GM10248 (cell line): ENCODE measurements at places on chromosomes 4 and X.
A peak's percentile ranks its signal among the peaks of the same experiment; 100 is the strongest.

GRCh38 chr4:137032222-137032621 is 500.1 kb downstream of the PCDH18 start:
- no peak for DNase-seq

- no peak for DNase-seq
These were observed 245.5 kb downstream of the BANK1 start for GRCh38 chr4:102036016-102036415.

DNA sequence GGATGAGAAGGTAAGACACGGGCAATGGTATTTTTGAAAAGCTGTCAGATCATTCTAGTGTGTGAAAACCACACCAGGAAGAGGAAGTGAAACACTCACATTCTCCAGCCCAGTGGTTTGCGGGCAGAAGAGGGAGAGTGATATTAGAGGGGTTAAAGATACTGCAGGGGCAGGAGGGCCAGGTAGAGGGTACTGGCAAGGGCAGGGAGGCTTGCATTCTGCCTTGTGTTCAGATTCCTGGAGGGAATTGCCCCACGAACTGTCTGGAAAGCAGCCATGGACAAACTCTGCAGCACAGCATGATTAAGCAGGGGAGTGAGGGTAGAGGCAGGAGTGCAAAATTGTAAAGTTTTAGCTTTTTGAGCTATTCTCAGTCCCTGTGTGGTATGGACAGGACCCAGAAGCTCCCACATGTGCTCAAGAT is 30.9 kb downstream of the NIPAL1 start:
- peak; percentile 67 for DNase-seq

DNA sequence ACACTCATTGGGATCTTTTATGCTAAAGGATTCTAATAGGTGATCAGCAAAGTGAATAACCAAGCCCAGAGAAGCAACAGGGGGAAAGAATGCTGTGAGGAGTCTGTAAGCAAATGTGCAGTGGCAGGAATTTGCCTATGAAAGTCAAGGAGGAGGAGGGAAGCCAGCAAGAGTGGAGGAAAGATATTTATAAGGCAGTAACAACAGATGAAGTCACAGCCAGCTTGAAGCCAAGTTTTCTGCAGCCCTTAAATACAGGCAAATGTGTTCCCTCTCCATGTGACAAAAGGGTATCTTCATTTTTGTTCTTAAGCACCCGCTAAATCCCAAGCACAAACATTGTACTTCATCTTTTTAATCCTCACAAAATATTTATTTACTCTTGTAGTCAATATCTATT is 275.0 kb upstream of the CLNK start:
- DNase-seq = no peak

- DNase-seq = no peak
These were observed 29.4 kb downstream of the SASH3 start for GRCh38 chrX:129808829-129809796.

- DNase-seq = no peak
These were observed 139.4 kb upstream of the BOD1L1 start for GRCh38 chr4:13766761-13767540.

DNA sequence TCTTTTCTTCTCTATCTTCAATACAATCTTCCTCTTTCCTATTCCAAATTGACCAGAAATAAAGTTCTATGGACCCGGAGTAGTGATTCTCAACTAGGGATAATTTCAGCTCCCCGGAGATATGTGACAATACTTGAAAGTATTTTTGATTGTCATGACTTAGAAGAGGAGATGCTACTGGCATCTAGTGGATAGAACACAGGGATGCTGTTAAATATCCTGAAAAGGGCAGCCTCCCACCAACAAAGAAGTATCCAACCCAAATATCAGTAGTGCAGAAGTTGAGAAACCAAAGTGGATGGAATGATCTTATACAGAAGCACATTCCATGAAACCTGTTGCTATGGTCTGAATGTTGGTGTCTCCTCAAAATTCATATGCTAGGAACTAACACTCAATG is 65.7 kb upstream of the NDST3 start:
- DNase-seq = no peak

DNA sequence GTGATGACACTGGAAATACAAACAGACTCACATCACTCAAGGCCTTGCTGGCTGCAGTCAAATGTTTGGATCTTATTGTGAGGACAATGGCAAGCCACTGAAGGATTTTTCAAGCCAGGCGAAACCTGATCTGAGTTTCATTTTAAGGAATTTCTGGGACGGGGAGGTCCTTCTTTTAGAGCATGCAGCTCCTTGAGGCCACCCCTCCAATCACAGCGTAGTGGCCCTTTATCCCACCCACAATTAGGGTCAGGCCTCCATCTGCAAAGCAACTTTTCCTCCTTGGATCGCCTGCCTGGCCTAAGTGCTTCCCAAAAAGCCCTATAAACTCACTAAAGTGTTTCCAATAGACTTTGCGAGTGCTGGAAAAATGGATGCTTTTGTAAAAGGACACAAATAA is 115.5 kb downstream of the EFHC2 start:
- DNase-seq = no peak

DNA sequence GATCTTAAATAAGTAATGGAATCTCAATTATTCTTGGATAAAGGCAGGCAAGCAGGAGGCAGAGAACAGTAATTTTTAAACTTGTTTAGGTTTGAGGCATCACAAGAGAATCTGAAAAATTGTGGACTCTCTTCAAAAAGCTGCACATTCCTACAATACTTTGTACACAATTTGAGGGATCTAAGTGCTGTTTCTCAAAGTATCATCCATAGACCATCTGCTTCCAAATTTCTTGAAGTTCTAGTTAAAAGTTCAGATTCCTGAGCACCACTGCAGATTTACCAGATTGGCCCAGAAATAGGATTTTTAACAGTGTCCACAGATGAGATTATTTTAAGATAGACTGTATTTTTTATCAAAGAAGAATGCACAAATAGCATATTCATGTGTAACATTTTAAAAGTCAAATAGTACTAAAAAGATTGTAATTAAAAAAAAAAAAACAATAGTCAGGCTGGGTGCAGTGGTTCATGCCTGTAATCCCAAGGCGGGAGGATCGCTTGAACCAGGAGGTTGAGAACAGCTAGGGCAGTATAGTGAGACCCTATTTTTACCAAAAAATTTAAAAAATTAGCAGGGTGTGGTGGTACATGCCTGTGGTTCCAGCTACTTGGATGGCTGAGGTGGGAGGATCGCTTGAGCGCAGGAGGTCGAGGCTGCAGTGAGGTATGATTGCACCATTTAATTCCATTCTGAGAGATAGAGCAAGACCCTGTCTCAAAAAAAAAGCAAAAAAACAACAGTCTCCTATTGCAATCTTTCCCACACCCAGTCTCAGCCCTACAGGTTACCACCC is 14.2 kb upstream of the FNIP2 start:
- no peak for DNase-seq

DNA sequence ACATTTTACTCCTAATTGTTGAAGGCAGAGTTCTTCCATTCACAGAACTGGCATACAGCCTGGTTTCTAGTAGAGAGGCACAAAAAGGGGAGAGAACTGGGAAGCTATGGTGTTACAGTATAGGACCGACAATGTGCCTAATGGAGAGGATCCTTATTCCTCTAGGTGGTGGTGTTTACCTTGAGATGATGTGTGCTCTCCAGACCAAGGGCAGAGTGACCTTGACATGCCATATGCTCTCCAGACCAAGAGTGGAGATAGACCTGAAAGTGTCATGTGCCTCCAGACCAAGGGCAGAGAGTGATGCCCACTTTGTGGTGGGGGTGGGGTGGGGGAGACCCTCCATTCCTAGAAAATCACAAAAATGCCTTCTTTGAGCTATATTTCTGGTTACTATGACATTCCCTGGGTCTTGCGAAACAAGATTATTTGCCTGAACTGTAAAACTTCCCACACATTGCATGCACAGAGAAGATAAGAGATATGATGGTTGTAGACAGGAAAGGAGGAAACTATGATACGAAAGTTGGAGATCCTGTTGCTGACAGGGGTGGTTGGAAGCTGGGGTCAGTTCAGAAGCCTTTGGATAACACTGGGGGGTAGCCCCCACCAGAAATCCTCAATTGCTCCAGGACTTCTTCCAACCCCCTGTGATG is 119.7 kb downstream of the TEX13C start:
- DNase-seq = no peak

DNA sequence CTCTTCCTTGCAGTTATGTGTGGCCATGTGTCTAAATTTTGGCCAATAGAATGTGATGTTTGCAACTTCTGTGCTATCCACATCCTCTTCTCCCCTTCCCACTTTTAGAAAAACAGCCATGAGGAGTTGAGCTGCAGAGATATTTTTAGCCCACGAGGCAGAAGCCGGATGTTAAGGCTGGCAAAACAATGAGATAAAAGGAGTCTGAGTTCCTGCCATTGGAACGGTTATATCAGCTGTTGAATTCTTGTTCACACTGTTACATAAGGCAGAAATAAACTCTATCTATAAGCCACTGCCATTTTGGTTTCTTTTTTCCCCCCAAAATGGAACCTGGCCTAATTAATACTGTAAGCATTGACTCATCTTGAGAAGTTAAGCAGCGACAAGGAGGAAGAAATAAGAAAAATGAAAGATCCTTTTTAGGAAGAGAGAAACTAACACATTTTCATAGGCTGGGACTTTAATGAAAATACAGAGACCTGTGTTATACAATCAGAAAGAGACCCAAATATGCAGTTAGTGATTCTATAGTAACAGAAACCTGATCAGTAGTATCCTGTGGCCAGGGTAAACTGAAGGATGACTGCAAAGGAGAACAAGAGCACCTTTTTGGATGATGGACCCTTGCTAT is 200.5 kb downstream of the INPP4B start:
- no peak for DNase-seq

DNA sequence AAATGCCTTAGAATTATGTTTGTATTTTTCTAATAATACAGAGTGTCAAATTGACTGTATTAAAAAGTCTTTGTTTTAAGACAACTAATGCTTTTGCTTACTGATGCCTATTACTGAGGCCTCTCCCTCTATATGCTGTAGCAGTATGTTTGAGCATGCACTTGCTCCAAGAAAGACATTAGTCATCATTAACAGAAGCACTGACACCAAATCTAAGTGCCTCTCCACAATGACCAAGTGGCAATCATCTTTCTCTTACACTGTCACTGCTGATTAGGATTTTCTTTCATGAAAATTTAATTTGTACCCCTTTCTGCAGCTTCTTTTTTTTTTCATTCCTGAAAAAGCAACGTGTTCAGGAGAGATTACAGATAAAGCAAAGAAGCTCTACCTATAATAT is 11.1 kb upstream of the MAB21L2 start:
- DNase-seq = no peak

DNA sequence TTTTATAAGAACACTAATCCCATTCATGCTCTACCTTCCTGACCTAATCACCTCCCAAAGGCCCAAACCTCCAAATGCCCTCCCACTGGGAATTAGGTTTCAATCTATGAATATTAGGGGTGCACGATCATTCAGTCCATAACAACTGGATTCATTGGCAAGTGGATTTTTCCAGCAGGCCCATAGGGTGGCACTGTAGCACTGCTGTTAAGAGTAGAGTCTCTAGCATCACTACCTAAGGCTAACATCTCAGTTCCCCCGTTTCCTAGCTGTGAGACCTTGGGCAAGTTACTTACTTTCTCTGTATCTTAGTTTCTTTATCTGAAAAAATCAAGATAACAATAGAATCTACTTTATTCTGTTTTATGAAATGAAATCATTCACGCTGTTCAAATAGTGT is 315.8 kb downstream of the STIM2 start:
- DNase-seq = no peak

DNA sequence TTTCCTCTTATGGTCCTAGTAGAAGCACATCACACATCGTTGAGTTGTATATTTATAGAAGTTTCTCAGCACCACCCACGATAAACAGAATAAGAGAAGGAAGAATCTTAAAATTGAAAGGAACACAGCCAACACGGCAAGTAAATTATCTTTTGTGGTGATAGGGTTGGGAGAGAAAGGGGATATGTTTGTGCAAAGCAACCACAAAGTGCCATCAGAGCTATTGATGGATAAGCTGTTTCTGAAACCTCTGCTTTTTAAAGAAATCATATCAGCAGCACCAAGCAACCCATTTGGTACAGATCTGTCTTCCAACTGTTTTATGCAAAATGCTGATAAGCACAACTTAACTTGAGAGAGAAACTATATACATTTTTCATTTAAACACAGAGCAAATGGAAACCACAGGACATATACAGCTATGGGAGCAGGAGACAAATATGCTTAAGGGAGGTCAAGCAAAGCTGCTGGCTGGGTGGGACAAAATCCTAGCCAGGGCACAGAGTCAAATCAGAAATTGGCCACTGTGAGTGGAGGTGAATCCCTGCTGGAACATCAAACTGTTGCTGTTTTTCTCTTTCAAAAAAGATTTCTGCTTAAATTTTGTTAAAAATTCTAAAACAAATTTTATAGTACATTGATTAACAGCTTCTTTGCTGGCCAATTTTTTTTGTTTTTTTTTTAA is 194.0 kb upstream of the HHIP start:
- no peak for DNase-seq

DNA sequence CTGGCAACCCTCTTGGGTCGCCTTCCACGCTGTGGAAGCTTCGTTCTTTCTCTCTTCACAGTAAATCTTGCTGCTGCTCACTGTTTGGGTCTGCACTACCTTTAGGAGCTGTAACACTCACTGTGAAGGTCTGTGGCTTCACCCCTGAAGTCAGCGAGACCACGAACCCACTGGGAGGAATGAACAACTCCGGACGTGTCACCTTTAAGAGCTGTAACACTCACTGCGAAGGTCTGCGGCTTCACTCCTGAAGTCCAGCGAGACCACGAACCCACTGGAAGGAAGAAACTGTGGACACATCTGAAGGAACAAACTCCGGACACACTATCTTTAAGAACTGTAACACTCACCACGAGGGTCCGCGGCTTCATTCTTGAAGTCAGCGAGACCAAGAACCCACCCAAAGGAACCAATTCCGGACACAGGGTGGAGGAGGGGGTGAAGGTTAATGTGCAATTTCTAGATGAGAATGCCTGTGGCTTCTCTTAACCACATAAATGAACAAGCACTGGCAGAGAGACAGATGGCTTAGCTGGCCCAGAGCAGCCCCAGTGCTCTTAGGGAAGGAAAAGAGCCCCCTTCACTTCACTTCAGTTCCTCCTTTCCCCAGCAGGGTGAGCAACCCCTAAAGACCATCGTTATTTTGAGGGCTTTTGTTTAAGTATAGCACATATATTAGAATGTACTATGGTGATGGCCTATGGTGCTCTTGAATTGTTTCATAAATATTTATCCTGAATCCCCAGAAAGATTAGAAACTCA is 73.0 kb downstream of the LUZP4 start:
- DNase-seq = no peak

GRCh38 chrX:47590984-47591383 is 8.7 kb downstream of the TIMP1 start:
- no peak for DNase-seq

- peak; percentile 38 for DNase-seq
These were observed 5.5 kb downstream of the TMEM131L start for GRCh38 chr4:153471698-153472093.

DNA sequence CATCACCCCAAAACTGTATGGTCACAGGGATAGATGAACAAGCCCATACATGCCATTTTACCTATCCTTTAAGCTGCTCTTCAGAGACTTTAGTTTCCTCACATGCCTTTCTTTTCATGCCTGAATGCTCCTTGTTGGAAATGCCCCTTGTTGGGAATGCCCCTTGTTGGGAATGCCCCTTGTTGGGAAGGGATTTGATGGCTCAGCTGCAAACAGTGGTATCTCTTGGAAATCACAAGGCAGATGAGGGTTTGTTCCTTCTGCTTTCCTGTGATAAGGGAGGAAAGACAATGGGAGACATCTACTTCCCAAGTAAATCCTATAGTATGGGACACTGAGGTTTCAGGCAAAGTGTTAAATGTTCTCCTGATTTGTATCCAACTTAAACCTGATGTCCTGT is 11.5 kb downstream of the CXCL2 start:
- no peak for DNase-seq

- DNase-seq = no peak
These were observed 152.5 kb upstream of the PJA1 start for GRCh38 chrX:69317721-69318120.
